ENCODE measurements at places on chromosomes 2 and 18. TPM values are rescaled to one million over a fixed set of nuclear protein-coding genes. Genes with fewer than 3 reads are reported as not detected.

Gene PSMA8
- not detected for total RNA-seq

Gene NGEF
- total RNA-seq: under 0.01 TPM

Gene COL3A1
- total RNA-seq: 3,024 TPM

Gene CCDC148
- 0.32 TPM for total RNA-seq

Gene SEMA4C
- total RNA-seq: 22.5 TPM

Gene SNRNP200
- total RNA-seq: 39.7 TPM

Gene IL1R2
- 0.32 TPM for total RNA-seq

Gene CMPK2
- total RNA-seq: 1.9 TPM

Gene WDFY1
- 152 TPM for total RNA-seq
